Effector CD8-positive, alpha-beta T cell (primary cell): ENCODE measurements at places on chromosomes 12 and 14.

GRCh38 chr12:132827763-132828703, 636 bp downstream of the GOLGA3 start:
- no peak for DNase-seq

DNA sequence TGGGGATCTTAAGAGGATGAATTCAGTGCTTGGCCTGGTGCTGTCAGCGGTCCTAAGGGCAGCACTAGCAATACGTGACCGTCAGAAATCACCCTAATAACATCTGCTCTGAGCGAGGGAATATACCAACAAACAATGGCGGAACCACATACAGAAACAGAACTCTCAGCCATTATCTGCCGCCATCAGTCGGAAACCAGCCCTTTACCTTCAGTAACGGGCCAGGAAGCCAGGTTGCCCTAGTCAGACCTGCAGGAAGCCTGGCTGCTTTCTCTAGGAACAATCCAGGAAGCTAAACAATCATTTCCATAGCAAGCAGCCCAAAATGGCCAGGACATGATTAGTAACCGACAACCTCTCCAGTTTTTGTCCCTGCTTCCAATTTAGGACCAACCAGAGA, 5.6 kb downstream of the CDCA4 start:
- no peak for DNase-seq

DNA sequence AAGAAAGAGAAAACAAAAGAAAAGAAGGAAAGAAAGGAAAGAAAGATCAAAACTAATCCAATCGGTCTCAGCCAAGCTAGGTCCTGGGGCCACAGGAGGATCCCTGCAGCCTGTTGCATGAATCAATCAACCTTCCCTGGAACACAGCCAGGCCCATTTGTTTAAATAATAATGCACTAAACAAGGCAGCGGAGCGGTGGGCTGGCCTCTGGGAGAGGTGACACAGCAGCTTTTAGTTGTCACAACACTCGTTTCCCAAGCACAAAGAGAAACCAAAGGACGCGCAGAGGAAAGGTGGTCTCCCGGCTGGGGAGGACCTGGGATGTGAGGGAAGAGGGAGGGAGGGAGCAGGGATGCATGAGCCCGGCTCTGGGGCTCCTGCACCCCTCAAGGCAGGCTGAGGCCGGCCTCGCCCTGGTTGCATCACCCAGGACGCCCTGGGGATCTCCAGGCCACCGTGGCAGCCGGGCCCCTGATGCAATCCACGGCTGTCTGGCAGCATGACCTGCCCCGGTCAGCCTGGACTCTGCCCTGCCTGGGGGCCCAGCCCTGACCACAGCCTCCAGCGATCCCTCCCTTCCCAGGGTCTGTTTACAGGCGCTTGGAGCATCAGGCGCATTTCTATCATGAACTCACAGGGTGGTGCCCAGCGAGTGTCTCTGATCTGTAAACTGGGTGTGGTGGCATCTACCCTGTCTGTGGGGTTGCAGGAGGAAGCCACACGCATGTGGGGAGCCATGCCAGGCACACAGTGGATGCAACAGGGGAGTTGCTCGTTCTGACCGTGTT, 32.5 kb downstream of the MMP17 start:
- no peak for DNase-seq

DNA sequence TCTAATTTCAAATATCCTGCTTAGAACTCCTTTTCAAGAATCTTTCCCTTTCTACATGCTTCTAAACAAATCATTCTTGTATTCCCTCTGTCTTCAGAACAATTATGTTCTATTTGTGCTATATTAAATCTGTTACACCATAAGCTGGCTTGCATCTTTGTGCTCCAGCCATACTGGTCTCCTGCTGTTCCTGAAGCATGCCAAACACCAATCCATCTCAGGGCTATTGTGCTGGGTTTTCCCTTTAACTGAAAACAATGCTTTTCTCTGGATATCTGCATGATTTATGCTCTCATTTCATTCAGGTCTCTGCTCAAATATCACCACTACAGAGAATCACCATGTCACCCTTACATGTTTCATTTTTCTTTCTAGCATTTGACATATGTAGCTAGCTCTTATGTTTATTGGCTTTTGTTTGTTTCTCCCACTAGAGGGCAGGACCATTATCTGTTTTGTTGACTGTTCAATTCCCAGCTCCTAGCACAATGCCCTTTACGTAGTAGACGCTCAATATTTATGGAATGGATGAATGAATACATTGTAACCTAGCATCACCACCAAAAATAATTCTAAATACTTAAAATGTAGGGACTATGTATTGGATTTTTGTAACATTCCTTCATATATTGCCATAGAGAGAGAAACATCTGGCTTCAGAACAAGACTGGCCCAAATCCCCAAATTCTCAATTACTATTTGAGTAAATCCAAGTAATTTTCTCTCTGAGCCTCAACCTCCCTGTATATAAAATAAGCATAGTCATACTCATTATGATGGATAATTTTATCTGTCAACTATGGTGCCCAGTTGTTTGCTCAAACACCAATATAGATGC, 302.0 kb upstream of the SYT1 start:
- DNase-seq = no peak

- no peak for DNase-seq
Measured at GRCh38 chr12:10503460-10503859, 2.2 kb upstream of the EIF2S3B start.

DNA sequence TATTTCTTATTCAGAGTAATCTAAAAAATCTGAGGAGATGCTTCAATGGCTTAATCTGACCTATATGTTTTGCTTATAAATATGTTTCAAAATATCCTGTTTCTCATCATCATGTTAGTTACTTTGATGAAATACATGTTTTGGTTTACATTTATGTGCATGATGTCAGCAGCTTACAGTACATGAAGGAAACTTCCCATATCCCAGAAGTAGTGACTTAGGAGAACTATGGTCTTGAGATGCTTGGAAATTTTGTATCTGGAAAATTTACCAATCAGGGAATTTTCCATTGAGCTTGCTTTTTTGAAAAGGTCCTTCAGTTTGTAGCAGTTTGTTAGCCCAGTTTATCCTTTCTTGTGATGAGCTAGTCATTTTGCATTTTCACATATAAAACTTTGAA, 73.3 kb downstream of the RASSF8 start:
- DNase-seq = no peak

DNA sequence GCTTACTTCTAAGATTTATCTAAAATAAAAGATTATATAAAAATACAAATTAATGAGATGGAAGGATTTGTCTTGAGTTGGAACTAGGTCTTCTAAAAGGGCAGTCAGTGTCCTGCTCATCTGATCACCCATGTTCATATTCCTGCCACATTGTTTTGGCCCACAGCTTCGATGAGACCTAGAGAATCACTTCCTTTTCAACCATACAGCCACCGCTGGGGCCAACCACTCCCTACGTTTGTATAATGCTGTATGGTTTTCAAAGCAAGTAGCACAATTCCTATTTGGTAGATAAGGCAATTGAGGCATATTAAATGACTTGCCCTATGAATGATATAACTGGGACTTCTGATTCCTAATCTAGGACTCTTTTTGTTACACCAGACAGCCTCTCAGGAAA, 249.4 kb downstream of the ZFP36L1 start:
- DNase-seq = no peak

GRCh38 chr12:623172-623864, 39.9 kb downstream of the NINJ2 start:
- no peak for DNase-seq

GRCh38 chr14:99716091-99716849, 32.2 kb downstream of the CYP46A1 start:
- no peak for DNase-seq

- DNase-seq = no peak
Measured at GRCh38 chr14:103806805-103807204, 40.6 kb downstream of the PPP1R13B start.

DNA sequence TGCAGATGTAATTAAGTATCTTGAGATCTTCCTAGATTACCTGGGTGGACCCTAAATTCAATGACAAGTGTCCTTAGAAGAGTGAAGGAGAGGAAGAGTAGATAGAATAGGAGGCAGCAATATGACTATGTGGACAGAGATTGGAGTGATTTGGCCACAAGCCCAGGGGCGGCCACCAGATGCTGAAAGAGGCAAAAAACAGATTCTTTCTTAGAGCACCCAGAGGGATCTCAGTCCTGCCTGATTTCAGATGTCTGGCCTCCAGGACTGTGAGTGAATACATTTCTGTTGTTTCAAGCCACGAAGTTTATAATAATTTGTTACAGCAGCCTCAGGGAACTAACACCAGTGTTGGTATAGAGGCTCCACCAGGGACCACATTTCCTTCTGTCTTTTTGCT, 67.3 kb downstream of the DACT1 start:
- DNase-seq = no peak

GRCh38 chr12:13961971-13962370, 19.4 kb downstream of the GRIN2B start:
- no peak for DNase-seq

GRCh38 chr14:59360923-59361794, 104.0 kb downstream of the GPR135 start:
- no peak for DNase-seq

- DNase-seq = no peak
Measured at GRCh38 chr12:125738211-125738610, 673.0 kb downstream of the AACS start.

DNA sequence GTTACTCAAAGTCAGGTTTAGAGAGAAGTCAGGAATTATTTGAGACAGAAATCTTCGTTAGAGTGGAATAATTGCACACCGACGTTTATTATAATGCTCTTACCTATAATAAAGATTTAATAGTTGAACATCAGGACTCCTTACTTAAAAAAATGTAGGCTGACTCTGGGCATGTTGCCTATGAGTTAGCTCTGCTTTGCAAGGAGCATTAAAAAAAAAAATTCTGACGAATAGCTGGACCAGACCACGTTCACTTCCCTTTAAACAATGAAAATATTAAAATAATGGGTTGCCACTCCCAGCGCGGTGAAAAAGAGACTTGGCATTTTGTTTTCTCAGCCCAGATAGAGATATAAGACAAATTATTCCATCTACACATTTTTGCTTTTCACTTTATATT, 574 bp upstream of the FANCM start:
- no peak for DNase-seq

GRCh38 chr12:121532503-121533393, 48.1 kb downstream of the KDM2B start:
- DNase-seq = no peak

- DNase-seq = no peak
Measured at GRCh38 chr14:99930420-99931274, 134.6 kb upstream of the EVL start.

DNA sequence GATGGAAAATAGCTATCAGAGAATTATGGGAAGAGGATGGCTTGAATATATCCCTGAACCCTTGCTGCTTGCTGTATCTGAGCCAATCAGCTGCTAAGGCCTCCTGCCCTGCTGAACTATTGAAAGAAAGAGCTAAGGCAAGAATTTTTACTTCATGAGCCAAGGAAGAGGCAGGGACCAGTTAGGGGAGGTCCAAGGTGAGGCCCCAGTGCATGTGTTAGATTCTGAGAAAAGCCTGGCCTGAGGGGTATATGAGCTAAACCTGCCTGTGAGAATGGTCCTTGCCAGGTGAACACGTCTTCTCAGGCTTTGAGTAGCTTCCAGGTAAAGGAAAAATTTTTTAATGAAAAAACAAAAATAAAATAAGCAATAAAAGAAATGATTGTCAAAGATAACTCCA, 218.0 kb downstream of the SYT1 start:
- DNase-seq = no peak

- DNase-seq = no peak
Measured at GRCh38 chr12:121705514-121705913, 7.0 kb upstream of the TMEM120B start.

- DNase-seq = no peak
Measured at GRCh38 chr14:103727313-103727980, 11.8 kb downstream of the ZFYVE21 start.

- no peak for DNase-seq
Measured at GRCh38 chr12:14460212-14460841, 94.8 kb downstream of the ATF7IP start.

DNA sequence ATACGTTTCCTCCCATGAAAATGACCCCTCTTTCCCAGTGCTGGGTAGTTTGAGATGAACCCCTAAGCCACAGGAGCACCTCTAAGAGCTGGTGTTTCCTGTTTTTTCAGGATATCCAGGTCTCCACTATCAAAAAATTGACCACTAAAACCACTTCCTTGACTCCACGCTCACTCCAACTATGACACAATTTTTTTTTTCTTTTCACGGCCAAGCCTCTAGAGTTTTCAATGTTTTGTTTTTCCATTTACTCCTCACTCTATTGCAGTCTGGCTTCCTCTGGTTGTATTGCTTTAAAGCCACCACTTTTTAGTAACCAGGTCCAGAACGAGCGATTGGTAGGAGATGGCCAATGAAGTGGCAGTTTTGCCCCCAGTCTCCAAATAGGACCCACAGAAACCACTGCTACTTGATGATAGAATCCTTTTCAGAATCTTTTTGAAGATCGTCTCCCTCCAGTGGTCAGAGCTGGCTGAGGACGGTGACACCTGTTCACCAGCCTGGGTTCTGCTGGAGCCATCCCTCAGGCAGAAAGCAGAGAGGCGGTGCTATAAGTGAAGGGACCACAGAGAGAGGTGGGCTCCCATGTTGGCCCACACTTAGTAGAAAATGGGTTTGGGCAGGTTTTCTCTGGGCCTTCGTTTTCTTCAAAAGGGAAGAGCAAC, 454.4 kb downstream of the VRK1 start:
- no peak for DNase-seq

DNA sequence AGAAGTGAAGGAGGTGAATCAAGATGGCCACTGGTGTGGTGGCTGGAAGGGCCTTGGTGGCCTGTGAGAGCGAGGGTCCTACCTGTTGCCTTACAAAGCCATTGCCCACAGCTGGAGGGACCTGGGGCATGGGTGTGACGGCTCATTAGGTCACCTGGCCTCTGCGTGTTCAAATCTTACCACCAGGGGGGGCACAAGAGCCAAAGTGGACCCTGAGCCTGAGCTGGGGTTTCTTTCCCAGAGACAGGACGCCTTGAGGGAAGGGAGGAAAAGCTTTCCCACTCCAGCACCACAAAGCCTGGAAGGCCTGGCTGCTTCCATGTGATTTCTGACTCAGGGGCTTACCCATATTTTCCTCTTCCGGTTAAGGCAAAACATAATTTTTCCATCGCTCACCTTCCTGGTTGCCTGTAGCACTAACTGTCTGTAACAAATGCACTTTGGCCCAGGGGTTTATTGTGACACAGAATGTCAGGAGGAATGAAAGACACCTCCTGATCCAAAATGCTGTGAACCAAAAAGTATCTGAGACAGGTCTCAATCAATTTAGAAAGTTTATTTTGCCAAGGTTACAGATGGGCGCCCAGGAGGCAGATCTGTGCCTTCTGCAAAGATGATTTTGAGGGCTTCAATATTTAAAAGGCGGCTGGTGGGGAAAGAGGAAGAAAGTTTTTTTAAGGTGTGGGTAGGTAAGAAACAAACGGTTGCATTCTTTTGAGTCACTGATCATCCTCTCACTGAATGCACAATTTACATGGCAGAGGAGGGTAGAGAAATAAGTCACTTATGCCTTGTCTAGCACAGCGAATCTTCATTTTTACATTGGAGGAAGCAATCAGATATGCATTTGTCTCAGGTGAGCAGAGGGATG, 4.3 kb upstream of the CD9 start:
- DNase-seq = peak; percentile 67

DNA sequence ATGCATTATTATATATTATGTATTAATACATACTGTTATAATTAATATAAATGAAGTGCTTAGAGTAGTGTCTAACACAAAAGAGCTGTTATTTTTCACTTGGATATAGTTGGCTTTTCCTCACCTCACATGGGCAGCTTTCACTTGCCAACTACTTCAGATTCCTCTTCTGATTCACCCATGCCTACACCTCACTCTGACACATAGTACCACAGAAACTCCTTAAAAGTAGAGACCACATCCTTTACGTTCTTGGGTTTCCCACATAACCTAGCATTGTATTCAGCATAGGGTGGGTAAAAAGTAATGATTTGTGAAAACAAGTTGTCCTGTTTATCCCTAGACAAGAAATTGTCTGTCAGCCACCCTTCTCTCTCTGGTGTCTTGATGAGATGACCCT, 61.0 kb downstream of the DIO2 start:
- DNase-seq = no peak
